ENCODE measurements at places on chromosomes 3 and 15. TPM values are rescaled to one million over a fixed set of nuclear protein-coding genes. Genes with fewer than 3 reads are reported as not detected.

The GOLGA8G gene
- not detected for total RNA-seq

The ALG1L2 gene
- not detected for total RNA-seq

The UROC1 gene
- total RNA-seq = not detected

The FGD5 gene
- 5.6 TPM for total RNA-seq

The DNAH12 gene
- total RNA-seq = not detected

The MUC20 gene
- 145 TPM for total RNA-seq

The CNTN6 gene
- not detected for total RNA-seq

The CYP8B1 gene
- not detected for total RNA-seq

The PTPRG gene
- 29.2 TPM for total RNA-seq

The TRH gene
- not detected for total RNA-seq

All from transverse colon (tissue), 4 donors.